ENCODE measurements at places on chromosomes 3 and 15.

GRCh38 chr3:117539729-117540128, 830.1 kb downstream of the TUSC7 start:
- DNase-seq, result no peak

DNA sequence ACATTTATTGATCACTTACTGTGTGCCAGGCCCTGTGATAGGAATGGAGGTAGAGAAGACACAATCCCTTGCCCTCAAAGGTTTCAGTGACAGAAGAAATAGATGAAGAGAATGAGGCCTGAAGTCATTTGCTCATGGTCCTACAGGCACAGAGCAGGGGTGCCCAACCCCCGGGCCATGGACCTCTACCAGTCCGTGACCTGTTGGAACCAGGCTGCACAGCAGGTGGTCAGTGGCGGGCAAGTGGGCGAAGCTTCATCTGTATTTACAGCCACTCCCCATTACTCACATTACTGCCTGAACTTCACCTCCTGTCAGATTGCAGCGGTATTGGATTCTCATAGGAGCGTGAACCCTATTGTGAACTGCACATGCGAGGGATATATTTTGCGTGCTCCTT, 480.3 kb downstream of the LPP start:
- DNase-seq, result no peak

DNA sequence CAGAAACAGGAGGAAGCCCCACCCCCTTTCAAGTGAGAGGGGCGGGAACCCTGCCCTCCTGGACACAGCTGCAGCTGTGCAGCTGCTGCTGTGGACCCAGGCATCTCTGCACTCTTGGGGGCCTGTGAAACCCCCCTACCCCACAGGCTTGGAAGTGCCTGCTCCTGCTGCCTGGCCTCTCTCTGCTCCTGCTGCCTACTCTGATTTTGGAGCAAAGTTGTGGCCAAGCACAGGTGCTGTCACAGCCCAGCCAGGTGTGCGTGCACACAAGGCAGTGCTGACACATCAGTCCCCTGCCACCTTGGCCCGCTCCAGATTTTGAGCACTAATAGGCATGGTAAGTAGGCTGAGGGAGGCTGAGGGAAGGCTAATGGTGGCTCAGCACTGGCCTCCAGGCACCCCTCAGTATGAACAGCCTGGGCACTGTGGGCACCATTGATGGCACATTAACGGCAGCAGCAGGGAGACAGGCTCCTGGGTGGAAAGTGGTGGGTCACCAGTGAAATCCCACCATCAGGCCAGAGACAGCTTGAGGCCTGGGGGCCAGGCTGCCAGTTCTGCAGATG, 890.9 kb downstream of the GBE1 start:
- DNase-seq, result no peak

DNA sequence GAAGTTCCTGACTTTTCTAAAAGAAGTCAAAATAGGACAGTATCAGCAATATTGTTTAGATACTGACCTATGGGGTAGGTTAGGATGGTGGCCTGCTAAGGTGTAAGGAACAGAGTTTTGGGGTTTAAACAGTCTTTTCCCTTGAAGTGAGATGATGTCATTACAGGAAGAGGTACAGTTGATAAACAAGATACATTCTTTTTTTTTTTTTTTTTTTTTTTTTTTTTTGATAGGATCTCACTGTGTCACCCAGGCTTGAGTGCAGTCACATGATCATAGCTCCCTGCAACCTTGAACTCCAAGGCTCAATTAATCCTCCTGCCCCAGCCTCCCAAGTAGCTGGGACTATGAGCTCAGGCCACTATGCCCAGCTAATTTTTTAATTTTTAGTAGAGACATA, 33.3 kb downstream of the SLC25A36 start:
- DNase-seq, result no peak

DNA sequence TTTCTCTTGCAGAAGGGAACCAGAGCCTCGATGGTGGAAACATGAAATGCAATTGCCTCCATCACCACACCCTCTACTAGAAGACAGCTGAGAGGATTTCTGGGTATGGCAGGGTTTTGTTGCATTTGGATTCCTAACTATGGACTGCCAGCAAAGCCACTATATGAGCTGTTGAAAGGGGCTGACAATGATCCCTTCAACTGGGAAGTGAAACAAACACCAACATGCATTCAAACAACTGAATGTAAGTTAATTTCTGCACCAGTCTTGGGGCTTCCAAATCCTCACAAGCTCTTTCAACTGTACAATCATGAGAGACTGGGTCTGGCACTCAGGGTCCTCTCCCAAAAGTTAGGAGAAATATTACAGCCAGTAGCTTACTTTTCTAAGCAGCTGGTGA, 116.7 kb upstream of the PLCL2 start:
- no peak for DNase-seq

- DNase-seq, result no peak
Observed at GRCh38 chr3:62875558-62876002, 364 bp upstream of the CADPS start.

GRCh38 chr15:100758555-100758954, 121.1 kb upstream of the ALDH1A3 start:
- DNase-seq, result no peak

DNA sequence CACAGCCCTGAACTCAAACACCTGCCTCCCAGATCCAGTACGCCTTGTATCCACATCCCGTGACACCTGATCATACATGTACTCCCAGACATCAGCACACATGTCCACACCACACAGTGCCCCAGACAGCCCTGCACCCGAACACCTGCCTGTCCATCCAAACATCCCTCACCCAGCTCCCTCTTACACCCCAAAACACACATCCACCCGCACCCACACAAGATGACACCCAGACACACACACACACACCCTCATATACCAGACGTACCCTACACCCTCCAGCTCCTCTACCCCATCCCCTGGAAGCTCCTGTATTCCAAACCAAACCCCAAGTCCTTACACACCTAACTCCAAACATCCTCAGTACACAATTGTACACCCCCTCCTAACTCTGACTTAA, 735 bp downstream of the CAMK1 start:
- DNase-seq, result no peak

DNA sequence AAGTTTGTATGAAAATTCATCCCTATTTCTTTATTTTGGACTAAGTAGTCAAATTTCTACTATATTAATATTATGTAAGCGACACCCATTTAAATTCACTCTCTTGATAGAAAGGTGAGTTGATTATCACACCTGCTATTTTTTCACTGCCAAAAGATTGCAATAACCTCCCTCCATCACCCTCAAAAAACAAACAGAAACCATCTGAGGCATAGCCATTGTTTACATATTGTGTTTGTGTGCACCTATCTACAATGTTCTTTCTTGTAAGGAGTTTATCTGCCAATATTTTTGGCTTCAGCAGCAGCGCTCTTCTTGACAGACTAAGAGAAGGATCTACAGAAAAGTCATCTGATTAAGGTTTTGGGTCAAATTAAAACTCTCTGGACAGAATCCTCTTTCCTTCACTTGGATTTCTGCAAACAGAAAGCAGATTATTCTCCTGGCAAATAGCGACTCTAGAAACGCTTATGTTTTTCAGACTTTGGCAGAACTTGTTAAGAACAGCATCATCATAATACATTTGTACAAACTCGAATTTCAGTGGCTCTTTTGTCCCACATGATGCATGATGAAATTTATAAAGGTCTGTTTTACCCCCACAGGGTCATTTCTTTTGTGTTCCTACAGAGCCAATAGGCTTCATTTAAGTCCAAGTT, 48.6 kb downstream of the KCNMB2 start:
- no peak for DNase-seq

- DNase-seq, result no peak
Observed at GRCh38 chr15:95458721-95459120, 871.8 kb upstream of the NR2F2 start.
